ENCODE measurements at places on chromosomes 5 and 9.

- DNase-seq = no peak
Measured at GRCh38 chr5:71907001-71907588, 188.0 kb downstream of the CARTPT start.

DNA sequence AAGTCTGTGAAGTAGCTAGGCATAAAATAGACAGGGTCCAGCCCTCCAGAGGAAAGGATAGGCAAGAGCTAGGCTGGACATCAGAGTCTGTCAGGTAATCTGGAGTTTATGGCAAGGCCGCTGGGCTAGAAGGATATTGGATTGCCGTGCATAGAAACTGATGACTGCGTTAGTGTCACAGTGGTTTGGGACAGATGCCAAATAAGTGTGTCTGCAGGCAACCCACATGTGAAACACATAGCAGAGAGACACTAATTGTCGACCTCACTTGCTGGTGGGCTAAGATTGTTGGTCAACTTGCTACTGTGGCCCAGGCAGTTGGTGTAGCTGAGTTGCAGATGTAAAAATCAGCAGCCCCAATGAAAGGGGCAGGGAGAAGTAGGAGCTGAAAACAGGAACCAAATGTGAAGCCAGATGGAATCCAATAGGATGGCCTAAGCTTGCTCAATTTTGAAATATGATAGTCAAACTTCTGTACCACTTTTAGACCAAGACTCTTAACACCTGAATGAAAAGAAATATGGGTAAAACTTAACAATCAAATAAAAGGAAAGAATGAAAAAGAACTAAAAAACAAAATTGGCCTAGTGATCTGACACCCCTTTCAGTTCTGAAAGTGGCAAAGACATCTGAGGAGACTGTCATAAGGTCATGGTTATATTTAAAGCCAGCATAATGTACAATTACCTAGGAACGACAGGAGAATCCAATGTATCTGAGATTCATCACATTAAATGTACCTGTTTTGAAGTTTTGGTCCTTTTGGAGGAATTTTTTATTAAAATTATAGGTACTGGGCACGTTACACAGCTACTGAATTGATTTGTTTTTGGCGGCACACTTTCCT lies 243.3 kb upstream of the ACTBL2 start:
- DNase-seq = no peak

DNA sequence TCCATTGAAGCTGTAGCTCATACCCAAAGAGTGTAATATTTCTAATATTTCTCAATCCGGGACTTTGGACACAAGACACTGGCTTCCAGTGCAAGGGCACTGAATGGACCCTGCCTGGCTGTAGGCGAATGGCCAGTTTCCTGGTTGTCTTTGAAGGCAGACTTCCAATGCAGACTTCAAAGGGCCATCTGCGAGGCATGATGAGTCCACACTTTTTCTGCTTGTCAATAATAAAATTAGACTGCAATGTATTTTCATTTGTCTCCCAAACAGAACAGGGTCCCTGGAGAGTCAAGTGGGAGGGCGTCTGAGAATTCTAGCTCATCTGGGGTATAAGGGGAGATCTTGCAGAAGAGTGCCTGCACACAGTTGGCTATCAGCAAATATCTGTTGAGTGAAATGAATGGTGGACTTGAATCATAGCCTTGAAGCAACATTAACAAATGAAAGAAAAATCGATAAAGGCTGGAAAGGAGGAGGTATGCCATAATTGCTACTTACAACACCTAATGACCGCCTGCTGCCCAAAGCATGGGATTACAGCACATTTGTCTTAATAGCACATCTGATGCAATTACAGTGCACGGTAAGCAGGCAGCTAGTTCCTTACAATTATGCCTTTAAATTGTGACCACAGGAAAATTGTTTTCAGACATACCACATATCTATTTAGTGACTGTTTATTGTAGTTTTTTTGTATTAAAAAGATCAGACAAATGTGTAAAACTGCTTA lies 137.5 kb downstream of the ARHGEF28 start:
- DNase-seq = no peak

GRCh38 chr5:132754111-132754510 lies 6.9 kb downstream of the CCNI2 start:
- no peak for DNase-seq
